ENCODE measurements at places on chromosomes 16 and 17.

DNA sequence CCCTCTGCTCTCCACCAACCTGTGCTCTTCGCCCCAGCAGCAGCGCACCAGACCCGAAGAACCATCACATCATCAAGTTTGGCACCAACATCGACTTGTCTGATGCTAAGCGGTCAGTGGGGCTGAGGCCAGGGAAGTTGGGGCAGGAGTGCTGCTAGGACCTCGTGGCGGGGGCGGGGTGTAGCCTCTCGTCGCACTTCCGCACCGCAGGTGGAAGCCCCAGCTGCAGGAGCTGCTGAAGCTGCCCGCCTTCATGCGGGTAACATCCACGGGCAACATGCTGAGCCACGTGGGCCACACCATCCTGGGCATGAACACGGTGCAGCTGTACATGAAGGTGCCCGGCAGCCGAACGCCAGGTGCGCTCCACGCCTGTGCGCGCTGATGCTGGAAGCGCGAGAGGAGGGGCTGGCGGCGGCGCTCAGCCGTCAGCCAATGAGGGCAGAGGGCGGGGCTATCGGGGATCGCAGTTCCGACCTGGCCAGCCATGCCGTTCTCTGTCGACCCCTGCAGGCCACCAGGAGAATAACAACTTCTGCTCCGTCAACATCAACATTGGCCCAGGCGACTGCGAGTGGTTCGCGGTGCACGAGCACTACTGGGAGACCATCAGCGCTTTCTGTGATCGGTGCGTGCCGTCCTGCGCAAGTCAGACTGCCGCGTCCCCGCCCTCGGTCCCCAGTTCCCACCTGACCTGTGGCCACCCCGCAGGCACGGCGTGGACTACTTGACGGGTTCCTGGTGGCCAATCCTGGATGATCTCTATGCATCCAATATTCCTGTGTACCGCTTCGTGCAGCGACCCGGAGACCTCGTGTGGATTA is 3.2 kb upstream of the TMEM88 start:
- peak; percentile 85 for DNase-seq

- no peak for DNase-seq
These were observed 2.8 kb downstream of the HGS start for GRCh38 chr17:81686614-81687013.

DNA sequence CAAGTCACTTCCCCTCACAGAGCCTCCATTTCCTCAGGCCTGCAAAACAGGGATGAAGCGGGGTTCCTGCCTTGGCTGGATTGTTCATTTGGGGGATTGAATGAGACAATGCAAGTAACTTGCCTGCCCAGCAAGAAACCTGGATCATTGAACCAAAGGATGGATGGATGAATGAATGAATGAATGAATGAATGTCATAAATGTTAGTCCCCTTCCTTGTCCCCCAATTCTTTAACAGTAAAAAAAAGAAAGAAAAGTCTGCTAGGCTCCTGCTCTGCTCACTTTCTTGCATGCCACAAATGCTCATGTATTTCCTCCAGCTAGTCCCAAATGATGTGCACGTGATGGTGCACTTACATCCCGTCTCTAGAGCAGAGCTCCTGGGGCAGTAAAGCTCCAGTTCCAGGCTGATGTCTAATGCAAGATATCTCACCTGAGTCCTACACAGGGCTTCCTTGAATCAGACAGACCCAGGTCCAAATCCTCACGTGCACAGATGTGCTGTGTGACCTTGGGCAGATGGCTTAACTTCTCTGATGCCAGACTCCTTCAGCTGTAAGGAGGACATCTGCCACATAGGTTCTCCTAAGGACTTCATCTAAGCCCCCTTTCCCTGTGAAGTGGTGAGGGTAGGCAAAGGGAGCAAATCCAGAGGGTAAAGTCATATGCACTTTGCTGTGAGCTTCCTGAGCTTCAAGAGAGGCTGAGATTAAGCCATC is 45.5 kb downstream of the C16orf82 start:
- no peak for DNase-seq

GRCh38 chr17:6257336-6257735 is 177.6 kb downstream of the AIPL1 start:
- DNase-seq, result no peak

- DNase-seq, result no peak
These were observed 1.5 kb upstream of the MYH10 start for GRCh38 chr17:8632061-8632460.

- no peak for DNase-seq
These were observed 38.1 kb downstream of the SRL start for GRCh38 chr16:4203748-4204147.

GRCh38 chr16:13866073-13866472 is 53.9 kb upstream of the ERCC4 start:
- peak; percentile 78 for DNase-seq

DNA sequence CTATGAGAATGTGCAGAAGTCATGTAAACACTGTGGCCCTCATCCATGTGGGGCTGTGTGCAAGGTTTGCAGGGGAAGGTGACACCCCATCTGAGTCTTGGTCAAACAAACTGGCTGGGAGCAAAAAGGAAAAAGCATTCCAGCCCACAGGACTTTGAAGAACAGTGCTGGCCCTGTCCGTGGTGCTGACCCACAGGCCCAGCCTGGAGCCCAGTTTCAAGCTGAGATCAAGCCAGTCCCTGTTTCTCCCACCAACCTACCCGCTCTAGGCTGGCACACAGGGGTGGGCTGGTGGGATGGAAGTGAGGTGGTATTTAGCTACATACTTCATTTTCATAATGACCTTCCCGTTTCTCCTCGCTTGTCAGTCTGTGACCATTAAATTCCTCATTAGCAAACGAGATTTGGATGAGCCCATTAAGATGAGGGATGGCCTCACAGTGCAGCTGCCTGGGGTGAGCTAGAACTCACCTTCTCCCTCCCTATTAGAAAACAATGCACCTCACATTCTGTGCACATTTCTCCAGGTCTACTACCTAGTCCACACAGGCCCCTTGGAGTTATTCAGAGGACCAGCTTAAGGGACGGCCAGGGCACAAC is 12.6 kb upstream of the RPL38 start:
- peak; percentile 22 for DNase-seq

DNA sequence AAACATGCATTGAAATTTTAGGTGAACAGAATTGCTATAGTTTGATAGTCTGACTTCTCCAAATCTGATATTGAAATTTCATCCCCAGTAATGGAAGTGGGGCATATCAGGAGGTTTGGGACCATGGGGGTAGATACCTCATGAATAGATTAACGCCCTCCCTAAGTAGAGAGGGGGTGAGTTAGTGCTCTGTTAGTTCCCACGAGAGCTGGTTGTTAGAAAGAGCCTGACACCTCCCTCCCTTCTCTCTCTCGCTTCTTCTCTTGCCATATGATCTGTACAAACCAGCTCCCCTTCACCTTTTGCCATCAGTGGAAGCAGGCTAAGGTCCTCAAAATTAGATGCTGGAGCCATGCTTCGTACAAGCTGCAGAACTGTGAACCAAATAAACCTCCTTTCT is 78.8 kb downstream of the BRIP1 start:
- DNase-seq, result no peak

DNA sequence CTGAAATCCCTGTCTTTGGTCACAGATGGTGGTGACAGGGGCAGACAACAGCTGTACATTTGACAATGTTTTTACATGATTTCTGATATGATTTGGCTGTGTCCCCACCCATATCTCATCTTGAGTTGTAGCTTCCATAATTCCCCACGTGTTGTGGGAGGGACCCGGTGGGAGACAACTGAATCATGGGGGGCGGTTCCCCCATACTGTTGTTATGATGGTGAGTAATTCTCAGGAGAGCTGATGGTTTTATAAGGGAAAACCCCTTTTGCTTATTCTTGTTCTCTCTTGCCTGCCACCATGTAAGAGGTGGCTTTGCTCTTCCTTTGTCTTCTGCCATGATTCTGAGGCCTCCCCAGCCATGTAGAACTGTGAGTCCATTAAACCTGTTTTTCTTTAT is 353.9 kb downstream of the CPPED1 start:
- DNase-seq, result peak; percentile 1

GRCh38 chr17:48037036-48037837 is at the start of gene COPZ2:
Gene COPZ2, minus strand, starts transcription at chr17:48037797. Its CDS starts 20 bp downstream, at chr17:48037777.
- no peak for DNase-seq

GRCh38 chr16:89120281-89120680 is 26.6 kb downstream of the ACSF3 start:
- no peak for DNase-seq

- DNase-seq, result no peak
These were observed 240.9 kb upstream of the SALL1 start for GRCh38 chr16:51391798-51392511.

DNA sequence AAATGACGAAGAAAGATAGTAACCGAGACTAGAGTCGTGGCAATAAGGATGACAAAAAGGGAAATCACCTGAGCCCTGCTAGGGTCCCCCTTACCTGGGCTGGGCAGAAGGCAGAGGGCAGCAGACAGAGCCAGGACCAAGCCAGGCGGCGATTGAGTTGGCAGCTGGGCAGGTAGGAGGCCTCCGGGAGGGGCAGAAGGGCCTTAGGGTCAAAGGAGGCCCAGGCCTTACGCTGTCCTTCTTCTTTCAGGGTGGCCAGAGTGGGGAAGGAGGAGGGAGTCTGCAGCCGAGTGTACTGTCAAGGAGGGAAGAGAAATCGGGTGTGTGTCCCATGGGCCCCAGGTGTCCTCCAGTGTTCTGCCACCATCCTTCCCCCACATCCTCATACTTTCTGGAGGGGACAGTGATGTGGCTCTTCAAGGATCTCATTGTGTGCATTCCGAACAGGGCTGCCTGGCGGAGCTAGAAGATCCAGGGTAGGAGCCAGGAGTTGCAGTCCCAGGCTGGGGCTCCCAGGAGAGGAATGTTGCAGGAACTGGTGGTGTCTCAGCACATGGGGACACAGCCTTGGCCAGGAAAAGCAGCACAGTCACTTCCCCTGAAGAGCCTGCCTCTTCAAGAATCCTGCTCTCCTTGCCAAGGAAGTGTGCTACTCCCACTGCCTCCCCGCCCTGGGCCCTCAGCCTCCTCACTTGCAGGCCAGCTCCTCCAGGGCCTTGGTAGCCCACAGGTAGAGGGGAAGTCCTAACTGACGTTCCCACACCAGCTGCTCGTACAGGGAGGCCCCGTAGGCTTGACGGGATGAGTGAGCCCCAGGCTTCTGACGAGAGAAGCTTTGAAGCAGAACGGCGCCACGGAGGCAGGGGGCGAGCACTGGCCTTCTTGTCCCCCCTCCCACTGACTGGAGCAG is 13.2 kb downstream of the CTC1 start:
- no peak for DNase-seq

- no peak for DNase-seq
These were observed 776.1 kb downstream of the KCNJ2 start for GRCh38 chr17:70945386-70945785.

DNA sequence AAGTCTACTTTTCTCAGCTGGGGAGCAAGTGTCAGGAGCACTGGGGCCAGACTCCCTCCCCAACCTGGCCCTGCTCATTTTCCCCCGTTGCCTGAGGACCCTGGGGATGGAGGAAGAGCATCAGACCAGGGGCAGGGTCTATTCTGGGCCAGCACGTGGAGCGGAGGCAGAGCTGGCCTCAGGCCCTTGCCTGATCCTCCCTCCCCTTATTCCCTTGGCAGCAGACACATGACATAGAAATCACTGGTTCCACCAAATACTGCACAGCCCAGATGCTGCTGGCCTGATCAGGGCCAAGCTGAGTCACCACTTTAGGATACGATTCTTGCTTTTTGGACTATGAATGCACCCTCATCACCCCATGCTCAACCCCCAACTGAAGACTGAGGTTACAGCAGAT is 15.8 kb upstream of the AGRP start:
- no peak for DNase-seq

- peak; percentile 37 for DNase-seq
These were observed 41.0 kb downstream of the PTRH2 start for GRCh38 chr17:59666235-59666634.

- DNase-seq, result no peak
These were observed 18.9 kb upstream of the CYLD start for GRCh38 chr16:50722960-50723359.

DNA sequence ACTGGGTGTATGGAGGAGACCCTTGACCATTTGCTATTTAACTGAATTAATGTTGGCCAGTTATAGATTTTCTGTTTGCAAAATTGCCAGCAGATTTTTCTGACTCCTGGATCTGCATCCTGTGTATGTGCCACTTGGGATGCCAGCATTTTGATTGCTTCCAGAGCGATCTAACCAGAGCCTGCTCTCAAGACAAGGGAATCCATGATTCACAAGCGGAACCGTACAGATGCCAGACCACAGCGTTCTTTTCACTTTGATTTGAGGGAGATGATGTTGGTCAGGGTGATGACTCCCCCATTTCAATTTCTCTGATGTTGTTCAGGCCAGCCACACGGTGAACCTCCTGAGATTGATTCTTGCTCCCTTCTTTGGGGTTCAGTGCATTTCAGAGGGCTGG is 228.7 kb downstream of the CDH13 start:
- DNase-seq, result no peak

- peak; percentile 82 for DNase-seq
These were observed 1.5 kb downstream of the TMEM102 start for GRCh38 chr17:7436556-7437368.

GRCh38 chr17:18889658-18890057 is 31.7 kb downstream of the PRPSAP2 start:
- DNase-seq, result no peak

GRCh38 chr16:49952386-49952785 is 72.6 kb upstream of the CNEP1R1 start:
- peak; percentile 74 for DNase-seq

- DNase-seq, result no peak
These were observed 38.3 kb downstream of the SCPEP1 start for GRCh38 chr17:57016071-57016763.

DNA sequence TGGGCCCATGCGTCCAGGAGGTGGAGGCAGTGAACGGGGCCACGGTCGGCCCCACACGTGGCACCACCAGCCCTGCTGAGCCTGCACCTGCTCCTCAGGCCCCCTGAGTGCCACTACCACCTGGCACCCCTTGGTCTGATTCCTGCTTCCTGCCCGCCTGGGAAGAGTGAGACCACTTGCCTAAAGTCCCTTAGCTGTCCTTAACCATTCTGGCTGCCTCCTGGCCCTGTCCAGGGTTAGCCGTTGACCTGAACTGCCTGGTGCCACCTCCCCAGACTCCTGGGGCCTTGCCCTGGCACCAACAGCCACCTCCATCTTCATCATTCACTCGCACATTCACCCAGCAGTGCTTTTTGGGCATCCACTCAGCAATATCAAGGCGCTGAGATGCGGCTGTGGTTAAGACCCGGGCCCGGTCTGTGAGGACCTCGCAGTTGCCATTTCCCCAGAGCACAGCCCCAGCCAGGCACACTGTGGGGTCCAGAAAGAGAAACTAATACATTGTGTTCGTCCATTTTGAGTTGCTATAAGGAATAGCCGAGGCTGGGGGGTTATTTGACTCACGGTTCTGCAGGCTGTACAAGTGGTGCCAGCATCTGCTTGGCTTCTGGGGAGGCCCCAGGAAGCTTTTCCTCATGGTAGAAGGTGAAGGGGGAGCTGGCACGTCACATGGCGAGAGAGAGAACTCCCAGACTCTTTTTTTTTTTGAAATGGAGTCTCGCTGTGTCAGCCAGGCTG is 318.4 kb downstream of the SEC14L1 start:
- no peak for DNase-seq

GRCh38 chr16:12329246-12329995 is 352.9 kb downstream of the SNX29 start:
- no peak for DNase-seq

All from MCF 10A (cell line).